ENCODE measurements at places on chromosomes 6 and 20.

DNA sequence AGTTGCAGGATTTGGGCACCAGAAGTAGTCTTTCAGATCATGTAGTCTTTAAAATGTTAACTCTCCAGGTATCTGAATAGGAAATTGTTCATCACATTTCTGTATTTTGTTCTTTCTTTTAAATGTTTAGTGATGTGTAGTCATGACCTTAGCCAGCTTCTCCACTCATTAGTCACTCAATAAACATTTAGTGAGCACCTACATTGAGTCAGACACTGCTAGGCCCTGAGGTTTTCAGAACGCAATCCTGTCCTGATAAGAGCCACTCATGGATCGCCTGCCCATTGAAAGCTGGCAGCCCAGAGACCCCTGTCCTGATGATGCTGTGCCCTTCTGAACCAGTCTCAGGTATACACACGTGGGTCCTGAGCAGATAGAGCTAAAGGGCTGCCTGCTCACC, 163.4 kb upstream of the HEY2 start:
- no peak for DNase-seq

DNA sequence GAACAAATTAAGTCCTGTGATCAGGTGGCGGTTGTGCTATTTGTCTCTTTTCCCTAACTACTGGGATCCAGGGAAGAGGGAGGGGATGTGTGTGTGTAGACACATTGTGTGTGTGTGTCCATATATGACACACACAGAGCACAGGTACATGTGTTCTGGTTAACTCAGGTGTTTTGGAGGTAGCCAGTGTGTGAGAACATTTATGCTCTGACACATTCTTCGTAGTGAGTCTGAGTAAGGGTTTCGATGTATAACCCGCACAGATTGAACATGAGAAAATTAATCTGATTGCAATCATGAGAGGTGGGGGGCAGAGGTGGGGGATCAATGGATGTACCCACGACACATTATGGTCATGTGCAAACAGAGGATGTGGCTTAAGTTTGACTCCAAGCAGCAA, 12.6 kb downstream of the ZC3H12D start:
- DNase-seq: no peak

DNA sequence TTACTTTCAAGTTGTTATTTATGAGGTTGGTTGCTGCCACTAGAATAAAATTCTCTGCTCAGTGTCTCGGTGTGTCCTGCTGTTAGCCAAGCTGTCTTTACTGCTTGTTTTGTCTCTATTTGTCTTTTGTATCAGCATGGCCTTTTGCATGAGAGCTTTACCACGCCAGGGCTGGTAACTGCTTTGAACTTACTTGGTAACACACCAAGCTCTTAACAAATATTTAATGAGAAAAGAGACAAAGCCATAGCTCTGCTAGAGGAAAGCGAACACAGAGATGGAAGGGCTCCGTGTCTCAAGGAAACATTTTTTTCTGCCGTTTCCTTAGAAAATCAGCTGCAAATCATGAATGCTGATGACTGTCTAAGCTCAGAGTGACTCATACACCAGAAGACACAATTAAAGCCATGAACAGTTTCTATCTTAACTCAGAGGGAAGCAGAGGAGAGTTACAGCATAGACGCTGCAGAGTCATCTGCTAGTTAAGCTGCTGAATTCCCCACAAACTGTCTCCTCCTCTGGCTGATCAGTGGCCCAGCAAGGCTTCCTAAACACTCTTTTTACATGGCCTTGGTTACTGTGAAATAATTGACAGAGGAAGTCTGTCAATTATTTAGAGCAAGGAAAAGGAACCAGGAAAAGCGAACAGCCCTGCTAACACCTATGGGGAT, 44.8 kb downstream of the AGPAT4 start:
- no peak for DNase-seq

DNA sequence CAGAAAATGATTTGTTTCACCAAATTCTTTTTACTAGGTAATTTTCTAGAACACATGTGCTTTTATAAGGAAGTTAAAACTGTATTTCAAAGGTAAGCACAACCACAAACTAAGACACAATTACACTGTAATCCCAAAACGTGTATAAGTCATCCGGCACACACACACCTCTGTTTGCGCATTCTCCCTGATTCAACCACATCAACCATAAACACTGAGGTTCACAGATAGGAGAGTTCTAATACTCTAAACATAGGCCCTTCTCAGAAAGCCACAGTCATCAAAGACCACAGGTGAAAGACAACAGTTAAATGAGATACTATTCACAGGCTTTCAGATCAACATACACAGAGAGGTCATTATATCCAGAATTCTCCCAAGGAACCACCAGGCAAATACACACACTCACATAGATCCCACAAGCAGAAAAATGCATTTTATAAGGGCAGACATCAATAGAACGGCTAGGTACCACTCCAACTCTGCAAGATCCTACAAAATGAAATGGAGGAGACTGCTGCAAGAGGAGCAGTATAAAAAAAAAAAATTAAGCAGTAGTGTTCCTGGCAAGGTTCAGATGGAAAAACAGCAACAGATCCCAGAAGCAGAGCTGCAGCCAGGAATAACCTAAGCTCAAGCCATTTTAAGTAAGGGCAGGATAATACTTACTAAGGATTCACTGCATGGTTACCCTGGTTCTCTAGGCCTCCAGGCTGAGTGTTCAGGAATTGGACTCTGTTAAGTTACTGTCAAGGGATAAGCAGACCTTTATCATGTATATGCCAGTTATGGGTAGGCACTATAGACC, 6.6 kb upstream of the FBXO9 start:
- DNase-seq: no peak

- no peak for DNase-seq
Observed at GRCh38 chr20:37366743-37367142, 20.8 kb downstream of the SRC start.

GRCh38 chr6:152151920-152152319, 344.4 kb downstream of the ESR1 start:
- DNase-seq: no peak

DNA sequence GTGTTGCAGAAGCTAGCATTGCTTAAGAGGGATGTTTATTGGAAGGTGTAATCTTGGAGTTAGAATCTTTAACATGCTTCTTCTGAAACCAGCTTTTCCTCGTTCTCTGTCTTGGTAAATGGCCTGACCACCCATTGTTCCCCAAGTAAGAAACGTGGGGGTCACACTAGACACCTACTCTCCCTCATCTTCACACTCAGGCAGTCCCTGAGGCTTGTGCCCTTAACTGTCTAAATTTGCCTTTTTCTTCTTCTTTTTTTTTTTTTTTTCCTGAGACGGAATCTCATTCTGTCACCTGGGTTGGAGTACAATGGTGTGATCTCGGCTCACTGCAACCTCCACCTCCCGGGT, 16.2 kb upstream of the ARFGEF2 start:
- no peak for DNase-seq

- DNase-seq: peak; percentile 12
Observed at GRCh38 chr6:144582939-144583613, 297.9 kb downstream of the UTRN start.

- no peak for DNase-seq
Observed at GRCh38 chr20:2991532-2991931, 51.9 kb upstream of the GNRH2 start.

GRCh38 chr6:157056275-157056674, 267.0 kb downstream of the TMEM242 start:
- DNase-seq: no peak

DNA sequence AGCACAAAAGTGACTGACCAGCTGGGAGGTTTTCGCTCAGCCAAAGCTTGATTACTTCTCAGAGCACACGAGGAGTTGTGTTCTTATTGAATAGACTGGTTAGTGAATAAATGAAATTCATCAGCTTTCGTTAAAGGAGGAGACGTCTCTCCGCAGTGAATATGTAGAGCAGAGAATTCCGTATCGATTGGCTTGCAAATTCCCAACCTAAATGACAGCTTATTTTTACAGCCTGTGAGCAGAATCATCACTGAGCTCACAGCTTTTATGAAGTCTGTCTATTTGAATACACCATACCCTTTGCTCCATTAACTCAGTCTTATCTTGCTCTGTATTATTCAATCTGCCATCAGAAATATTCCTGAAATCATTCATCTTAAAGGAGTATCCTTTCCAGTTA, 192.7 kb downstream of the SASH1 start:
- no peak for DNase-seq

- no peak for DNase-seq
Observed at GRCh38 chr20:48465271-48465670, 362.5 kb downstream of the PREX1 start.

DNA sequence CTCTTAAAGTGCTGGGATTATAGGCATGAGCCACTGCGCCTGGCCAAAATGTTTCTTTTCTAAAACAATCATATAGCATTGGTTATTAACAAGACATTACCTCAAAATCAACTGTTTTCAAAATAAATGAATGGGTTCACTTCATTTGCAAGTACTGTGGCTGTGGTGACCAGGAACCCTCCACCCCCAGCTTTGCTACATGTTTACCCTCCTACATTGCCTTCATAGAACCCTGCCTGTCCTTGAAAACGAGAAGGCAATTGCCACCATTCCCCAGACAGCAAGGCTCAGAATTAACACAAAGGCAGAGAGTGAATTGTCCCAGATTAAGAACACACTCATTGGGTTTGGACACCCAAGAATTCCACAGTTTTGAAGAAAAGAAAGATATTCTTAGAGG, 116.6 kb upstream of the LGSN start:
- no peak for DNase-seq

DNA sequence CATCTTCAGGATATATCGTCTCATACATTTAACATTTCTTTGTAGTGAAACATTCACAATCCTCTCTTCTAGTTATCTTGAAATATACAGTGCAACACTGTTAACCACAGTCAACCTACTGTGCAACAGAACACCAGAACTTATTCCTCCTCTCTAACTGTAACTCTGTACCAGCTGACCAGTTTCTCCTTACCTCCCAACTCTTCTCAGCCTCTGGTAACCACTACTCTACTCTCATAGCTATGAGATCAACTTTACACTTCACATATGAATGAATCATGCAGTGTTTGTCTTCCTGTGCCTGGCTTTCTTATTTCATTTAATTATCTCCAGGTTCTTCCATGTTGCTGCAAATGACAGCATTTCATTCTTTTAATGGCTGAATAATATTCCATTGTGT, 337.6 kb downstream of the BTBD9 start:
- DNase-seq: no peak

DNA sequence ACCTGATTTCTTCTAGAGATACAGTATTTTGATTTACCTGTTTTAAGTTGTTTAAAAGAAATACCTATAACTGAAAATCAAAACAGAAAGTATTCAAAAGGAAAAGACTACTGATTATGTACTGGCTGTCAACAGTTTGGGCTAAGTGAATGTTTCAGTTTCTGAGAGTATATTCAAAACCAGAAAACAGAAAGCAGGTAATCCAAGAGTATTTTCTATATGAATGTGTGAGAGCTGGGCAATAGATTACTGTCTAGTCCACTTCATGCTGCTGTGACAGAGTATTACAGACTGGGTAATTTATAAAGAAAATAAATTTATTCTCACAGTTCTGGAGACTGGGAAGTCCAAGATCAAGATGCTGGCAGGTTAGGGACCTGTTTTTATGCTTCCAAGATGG, 261.0 kb downstream of the ARHGAP18 start:
- no peak for DNase-seq

- DNase-seq: peak; percentile 69
Observed at GRCh38 chr6:92810913-92811312, 608.4 kb downstream of the EPHA7 start.

DNA sequence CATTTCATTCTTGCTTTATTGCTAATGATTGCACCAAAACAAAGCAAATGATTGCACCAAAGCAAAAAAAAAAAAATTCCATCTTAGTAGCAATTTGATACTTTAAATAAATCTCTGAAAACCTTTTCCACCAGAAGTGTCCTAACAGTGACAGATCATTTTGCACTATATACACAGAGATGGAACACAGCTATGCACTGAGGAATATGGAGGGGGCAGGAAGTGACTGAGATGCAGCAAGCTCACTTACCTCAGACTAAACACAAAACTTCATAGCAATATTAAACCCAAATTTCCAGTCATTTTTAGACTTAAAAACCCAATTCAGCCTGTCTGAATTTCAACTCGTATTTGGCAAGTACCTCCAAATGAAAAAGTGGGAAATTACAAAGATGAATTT, 41.2 kb downstream of the HIVEP2 start:
- no peak for DNase-seq

DNA sequence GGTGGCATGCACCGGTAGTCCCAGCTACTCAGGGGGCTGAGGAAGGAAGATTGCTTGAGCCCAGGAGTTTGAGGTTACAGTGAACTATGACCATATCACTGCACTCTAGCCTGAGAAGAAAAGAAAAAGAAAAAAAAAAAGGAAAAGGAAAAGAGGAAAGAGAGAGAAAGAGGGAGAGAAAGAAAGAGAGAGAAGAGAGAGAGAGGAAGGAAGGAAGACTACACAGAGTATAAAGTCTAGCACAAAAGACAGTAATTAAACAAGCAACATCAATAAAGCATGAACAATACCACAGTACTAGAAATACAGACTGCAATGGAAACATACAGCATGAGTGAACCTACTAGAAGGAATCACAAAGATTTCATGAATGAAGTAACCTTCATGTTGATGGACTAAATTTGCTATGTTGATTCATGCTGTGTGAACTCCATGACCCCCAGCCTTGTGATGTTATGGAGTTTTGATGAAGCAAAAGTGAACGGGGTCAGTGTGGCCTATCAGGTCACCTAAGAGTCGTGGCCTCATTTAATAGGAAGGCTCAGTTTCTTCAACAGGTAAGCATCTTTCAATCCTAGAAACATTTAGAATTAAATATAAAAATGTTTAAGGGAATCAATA, 57.6 kb downstream of the NUDT3 start:
- no peak for DNase-seq

DNA sequence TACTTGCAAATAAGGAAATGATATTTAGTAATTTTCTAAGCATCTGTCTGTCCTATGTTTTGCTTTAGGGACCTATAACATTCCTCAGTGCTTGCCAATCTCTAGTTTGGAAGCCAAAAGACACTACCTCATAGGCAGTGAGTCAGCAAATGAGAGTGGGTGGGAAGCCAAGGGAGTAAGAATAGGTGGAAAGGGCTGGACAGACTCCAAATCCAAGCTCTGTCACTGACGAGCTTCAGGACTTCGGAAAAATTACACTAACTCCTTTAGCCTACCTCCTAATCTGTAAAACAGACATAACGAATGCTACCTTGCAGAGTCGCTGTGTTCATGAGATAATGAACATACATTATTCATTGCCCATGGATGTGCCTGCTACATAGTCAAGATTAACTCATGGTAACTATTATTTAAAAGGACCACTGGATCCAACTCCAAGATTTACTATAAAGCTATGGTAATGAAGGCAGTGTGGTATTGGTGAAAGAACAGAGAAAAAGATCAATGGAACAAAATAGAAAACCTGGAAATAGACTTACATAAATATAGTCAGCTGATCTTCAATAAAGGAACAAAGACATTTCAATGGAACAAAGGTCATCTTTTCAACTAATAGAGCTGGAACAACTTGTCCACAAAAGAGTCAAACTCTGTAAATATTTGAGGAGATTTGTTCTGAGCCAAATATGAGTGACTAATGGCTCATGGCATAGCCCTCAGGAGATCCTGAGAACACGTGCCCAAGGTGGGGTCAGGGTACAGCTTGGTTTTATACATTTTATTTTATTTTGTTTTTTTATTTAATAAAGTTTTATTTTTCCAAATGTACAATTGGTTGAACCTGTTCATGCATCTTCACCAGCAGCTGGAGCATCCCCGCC, 64.1 kb downstream of the FAM50B start:
- DNase-seq: no peak

GRCh38 chr20:22619806-22620205, 35.4 kb upstream of the FOXA2 start:
- DNase-seq: no peak

Measured in WTC11 (cell line).